Osteoblast (primary cell): ENCODE measurements at places on chromosomes 3 and 15.

GRCh38 chr3:107370907-107371306, 6.3 kb upstream of the CCDC54 start:
- DNase-seq: no peak

GRCh38 chr15:86872782-86873181, 793.1 kb downstream of the AGBL1 start:
- DNase-seq: no peak

- DNase-seq: no peak
These were observed 260.7 kb upstream of the CTNNB1 start for GRCh38 chr3:40938591-40938990.

- no peak for DNase-seq
These were observed 120.5 kb upstream of the SAMMSON start for GRCh38 chr3:69879051-69879450.

DNA sequence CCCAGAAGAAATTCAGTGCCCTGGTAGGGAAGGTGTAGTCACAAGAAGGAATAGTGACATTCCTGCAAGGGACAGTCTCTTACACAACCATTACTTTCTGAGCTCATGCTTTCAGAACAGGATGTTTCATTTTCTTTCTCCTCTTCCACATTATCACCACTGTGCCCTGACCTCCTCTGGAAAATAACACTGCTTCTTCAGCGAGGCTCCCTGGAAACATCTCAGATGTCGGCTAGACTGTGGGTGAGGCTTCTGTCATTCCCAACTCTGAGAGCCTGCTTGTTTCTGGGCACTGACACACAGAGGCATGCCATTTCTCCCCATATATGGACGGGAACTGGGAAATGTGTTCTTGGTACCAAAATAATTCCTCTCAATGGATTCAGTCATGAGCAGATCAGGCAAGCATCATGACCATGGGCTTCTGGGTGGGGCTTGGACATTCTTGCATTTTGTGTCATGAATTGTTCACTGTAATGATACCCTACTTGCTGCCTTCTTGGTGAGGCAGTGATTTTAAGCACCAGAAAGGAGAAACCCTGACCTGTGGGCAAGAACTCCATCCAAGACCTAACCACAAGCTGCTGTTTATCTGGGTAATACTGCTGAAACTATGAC, 14.3 kb upstream of the TNFAIP8L3 start:
- DNase-seq: peak; percentile 71

DNA sequence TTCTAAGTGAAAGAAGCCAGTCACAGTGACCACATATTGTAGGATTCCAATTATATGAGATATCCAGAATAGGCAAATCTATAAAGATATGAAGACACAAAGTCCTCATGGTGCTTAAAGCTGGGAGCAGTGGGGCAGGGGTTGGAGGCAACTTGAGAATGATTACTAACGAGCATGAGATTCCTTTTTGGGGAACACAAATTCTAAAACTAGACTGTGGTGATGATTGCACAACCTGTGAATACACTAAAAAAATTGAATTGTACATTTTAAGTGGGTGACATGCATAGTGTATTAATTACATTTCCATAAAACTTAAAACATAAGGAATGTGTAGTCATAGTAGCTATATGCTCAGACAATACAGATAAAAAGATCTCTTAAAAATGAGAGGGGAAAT, 103.2 kb downstream of the DPH6 start:
- no peak for DNase-seq

DNA sequence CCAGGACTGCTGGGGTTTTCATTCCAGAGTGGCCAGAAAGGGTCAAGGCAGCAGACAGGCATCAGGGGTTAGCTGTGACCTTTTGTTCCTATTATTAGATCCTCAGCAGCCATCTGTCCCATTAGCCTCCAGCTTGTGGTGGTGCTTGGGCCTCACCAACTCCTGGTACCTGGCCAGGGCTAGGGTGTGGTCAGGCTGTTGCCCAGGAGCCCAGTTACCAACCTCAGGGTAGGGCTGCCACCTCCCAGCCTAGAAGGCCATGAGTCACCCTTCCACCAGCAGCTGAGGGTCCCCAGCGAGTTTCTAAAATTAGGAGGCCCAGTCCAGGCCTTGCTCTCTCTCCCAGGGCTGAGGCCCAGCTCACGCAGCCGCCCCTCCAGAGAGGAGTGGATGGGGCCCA, 12.2 kb downstream of the TMEM43 start:
- DNase-seq: no peak

DNA sequence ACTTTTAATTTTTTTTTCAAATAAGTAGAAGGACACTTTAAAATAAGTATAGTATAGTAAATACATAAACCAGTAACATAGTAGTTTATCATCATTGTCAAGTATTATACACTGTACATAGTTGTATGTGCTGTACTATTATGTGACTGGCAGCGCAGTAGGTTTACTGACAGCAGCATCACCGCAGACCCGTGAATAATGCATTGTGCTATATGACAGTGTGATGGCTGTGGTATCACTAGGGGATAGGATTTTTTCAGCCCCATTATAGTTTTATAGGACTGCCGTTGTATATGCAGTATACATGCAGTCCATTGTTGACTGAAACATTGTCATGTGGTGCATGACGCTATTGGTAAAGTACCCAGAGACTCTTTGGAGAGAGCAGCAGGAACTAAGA, 306.5 kb downstream of the SQOR start:
- DNase-seq: no peak

DNA sequence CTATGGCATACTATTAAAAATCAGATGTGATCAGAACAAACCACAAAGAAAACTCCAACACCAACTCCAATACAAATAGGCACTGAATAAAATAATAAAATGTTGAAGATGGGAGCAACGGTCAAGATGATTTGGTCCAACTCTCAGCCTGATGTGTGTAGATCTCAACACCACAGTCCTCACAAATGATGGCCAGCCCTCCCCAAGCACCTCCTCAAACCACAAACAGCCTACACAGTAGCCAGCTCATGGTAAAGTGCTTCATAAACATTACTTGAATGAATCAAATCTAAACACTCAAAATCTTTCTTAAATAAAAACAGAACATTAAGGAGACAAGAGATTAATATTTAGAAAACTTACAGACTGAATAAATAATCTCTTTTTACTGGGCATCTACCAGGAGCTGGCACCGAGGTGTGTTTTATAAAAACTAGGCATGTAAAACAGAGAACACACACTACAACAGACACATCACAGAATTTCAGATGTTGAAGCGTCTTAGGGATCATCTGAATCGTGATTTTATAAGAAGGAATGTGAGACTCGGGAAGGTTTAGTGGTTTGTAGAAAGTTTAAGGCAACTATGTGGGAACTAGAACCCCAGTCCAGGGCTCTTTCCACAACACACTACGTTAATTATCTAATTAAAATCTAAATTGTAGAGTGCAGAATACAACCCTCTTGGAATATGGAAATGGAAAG, 102.4 kb downstream of the MYLK start:
- peak; percentile 83 for DNase-seq

DNA sequence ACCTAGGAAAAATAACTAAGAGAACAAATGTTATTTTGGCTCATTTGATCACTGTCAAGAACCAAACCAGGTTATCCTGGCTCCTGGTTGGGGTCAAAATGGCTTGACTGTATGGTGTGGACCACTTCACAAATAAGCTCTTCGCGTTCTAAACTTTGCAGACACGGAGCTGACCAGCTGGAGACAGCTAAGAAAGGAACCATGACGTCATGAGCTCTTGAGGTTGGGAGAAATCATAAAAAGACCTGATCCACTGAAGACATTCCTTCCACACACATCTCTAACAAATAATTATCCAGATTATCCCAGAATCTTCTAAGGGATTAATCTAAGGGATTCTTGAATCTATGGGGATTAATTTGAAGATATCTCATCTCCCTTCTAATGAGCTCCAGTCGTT, 321.5 kb upstream of the IGF1R start:
- DNase-seq: no peak

DNA sequence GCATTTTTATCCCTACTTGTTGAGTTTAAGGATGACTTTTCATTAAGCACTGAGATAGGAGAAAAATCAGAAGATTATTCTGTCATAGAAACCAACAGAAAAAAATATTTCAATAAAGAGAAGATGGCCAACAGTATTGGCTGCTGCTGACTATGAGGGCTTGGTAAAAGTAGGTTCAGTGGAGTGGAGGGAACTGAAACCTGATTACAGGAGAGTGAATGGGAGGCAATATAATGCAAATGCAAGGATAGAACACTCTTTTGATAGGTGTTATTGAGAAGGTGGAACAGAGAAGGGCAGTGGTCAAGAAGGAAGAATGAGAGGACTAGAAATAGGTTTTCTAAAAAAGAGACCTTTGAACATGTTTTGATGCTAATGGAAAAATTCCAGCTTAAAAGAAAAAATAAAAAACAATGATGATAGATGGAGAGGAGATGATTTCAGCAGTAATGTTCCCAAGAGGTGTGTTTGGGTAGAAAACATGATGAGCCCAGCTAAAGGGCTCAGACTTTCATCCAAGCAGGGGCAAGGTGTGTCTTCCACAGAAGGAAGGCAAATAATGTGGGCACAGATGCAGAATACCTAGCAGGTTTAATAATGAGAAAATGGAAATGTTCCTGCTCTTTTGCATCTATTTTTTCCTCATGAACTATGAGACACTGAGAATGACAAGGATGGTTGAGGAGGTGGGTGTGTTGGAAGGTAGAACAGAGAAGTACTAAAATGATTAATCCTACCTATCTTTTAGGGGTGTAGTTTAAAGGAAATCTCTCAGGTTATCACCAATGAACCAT, 397.9 kb upstream of the GOLIM4 start:
- DNase-seq: no peak

GRCh38 chr3:69105320-69105719, 17.1 kb downstream of the LMOD3 start:
- no peak for DNase-seq

DNA sequence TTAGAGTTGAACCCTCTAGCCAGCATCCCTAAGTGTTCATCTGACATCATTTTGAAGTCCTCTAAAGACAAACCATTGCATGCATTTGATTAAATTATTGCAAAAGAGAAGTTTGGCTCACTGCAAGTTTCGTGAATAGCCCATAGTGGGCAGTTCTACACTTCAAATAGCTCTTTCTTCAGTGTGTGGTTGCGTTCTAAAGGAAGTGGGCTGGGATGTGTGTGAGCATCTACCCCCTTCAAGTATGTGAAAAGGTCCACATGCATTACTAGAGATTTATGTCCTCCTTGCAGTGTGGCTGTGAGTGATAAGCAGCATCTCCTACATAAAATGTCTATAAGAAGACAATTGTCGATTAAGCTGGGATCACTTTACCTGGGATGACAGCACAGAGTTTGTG, 54.6 kb downstream of the SST start:
- no peak for DNase-seq

DNA sequence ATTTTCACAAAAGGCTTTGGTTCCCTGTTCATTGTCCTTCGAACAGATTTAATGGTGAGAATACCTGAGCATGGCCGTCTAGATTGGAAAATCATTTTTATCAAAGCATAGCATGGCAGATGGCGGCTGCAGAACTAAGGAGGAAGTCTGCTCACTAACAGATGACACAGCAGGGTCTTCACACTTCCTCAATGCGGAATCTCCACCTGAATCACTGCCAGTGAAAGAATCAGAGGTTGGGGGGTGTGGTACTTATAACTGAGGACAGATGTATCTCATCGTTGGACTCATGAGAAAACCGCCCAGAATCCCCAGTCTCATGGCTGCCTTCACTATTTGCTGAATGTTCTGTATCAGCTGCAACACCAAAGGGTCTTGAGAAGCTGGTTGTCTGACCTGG, 31.6 kb upstream of the PYGO1 start:
- no peak for DNase-seq

- DNase-seq: peak; percentile 83
These were observed 5.2 kb downstream of the PRSS50 start for GRCh38 chr3:46712191-46713049.

- DNase-seq: peak; percentile 81
These were observed 61.0 kb upstream of the PPARG start for GRCh38 chr3:12227833-12228232.

DNA sequence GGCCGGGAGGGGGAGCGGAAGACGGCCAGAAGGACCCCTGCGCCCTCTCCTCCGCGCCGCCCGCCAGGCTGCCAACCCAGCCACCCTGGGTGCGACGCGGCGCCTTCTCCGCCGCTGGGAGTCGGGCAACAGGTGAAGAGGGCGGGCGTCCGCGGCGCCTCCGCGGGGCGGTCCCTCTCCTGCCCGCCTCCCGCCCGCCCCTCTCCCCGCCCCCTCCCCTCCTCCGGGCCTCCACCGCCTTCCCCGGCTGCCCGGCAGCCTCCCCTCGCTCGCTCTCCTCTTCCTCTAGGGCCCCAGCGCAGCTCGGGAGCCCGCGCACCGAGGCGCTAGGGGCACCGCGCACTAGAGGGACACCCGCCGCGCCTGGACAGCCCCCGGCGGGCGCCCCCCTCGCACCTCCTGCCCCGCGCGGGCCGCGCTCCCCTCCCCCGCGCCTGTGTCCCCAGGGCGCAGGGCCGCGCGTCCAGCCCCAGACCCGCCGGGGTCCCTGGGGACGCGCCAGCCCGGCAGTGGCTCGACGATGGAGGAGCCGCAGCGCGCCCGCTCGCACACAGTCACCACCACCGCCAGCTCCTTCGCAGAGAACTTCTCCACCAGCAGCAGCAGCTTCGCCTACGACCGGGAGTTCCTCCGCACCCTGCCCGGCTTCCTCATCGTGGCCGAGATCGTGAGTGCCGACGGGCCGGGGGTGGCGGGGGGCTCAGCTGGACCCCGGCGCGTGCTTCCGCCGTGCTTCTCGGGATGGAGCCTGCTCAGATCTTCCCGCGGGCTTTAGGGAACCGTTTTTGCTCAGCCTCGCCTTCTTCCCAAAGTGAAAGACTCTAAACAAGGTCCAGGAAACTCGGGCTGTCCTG, at the start of gene CMTM8:
Gene CMTM8 (plus strand): TSS at position 228 of the 854 bp plus-strand sequence. CDS start 293 bp downstream, at position 521.
- DNase-seq: peak; percentile 90

- DNase-seq: no peak
These were observed 722.9 kb upstream of the CFAP20DC start for GRCh38 chr3:59772416-59773408.
